ENCODE measurements at places on chromosomes 4 and X. TPM values are rescaled to one million over a fixed set of nuclear protein-coding genes. Genes with fewer than 3 reads are reported as not detected.

Gene GAGE12J
- not detected for total RNA-seq

Gene MAGEA8
- not detected for total RNA-seq

Gene PACRGL
- total RNA-seq = 15.6 TPM

Gene BMP15
- not detected for total RNA-seq

Gene SRP72
- 147 TPM for total RNA-seq

Gene DMRTC1B
- total RNA-seq = not detected

Data from T-helper 1 cell treated with Interleukin-12 subunit alpha and Interleukin-12 subunit beta and Interleukin-4 antibody, amounts not matched to agents 30 ng/mL and 1 ng/mL, for 36 hours (primary cell).